ENCODE measurements at places on chromosomes 2 and 18. TPM values are rescaled to one million over a fixed set of nuclear protein-coding genes. Genes with fewer than 3 reads are reported as not detected.

Gene TCF23
- not detected for total RNA-seq

Gene KLHL30
- 0.13 TPM for total RNA-seq

Gene PPP1R1C
- total RNA-seq, result 3.3 TPM

Gene POMC
- not detected for total RNA-seq

Gene APCDD1
- not detected for total RNA-seq

Gene EFR3B
- 12.8 TPM for total RNA-seq

Gene ARMC9
- 13.3 TPM for total RNA-seq

Gene RAMP1
- total RNA-seq, result not detected

Gene TGFA
- 8.7 TPM for total RNA-seq

Gene ESPNL
- 0.13 TPM for total RNA-seq

Gene RAB3GAP1
- 33.7 TPM for total RNA-seq

Gene RBM44
- 0.33 TPM for total RNA-seq

Gene MGAT4A
- 1.6 TPM for total RNA-seq

Gene OTOS
- not detected for total RNA-seq

Gene CNDP1
- not detected for total RNA-seq

Gene DNPEP
- 51.3 TPM for total RNA-seq

Gene SERPINB3
- not detected for total RNA-seq

Gene DIPK1C
- not detected for total RNA-seq

Gene HOXD12
- not detected for total RNA-seq

Gene TM4SF20
- total RNA-seq, result 7.6 TPM

Gene CABYR
- 12.5 TPM for total RNA-seq

Gene ZNF521
- total RNA-seq, result not detected

Gene GCG
- not detected for total RNA-seq

Gene PSMA8
- total RNA-seq, result not detected

Gene ABCG5
- not detected for total RNA-seq

Gene TMEFF2
- 0.26 TPM for total RNA-seq

Gene ANKRD62
- not detected for total RNA-seq

Gene KCNK3
- 1.7 TPM for total RNA-seq

Gene RFX8
- not detected for total RNA-seq

Gene ANXA4
- 349 TPM for total RNA-seq

Gene VIL1
- 0.25 TPM for total RNA-seq
